ENCODE measurements at places on chromosomes 16 and 17.

DNA sequence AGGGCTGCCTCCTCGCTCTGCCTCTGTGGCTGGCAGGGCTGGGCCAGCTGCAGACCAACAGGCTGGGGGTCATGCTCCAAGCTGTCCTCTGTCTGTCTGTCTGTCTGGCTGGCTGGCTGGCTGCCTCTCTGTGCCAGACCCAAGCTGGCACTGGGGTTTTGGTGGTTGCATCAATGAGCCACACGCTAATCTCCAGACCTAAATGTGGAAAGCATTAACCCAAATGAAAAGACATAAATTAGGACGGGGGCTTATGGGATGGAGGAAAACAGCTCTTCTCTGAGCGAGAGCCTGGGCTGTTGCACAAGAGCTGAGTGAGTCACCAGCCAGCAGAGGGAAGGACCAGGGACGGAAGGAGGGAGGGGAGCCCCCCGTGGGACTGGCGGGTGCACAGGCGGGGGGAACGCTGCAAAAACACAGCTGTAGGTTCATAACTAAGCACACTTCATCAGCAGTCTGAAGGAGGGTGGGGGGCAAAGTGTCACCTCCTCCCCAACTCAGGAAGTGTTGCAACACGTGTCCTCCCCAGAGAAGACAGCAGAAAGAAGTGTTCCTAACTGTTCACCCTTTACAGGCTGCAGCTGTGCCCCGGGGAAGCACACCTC, 83.4 kb downstream of the GAS7 start:
- peak; percentile 81 for DNase-seq

DNA sequence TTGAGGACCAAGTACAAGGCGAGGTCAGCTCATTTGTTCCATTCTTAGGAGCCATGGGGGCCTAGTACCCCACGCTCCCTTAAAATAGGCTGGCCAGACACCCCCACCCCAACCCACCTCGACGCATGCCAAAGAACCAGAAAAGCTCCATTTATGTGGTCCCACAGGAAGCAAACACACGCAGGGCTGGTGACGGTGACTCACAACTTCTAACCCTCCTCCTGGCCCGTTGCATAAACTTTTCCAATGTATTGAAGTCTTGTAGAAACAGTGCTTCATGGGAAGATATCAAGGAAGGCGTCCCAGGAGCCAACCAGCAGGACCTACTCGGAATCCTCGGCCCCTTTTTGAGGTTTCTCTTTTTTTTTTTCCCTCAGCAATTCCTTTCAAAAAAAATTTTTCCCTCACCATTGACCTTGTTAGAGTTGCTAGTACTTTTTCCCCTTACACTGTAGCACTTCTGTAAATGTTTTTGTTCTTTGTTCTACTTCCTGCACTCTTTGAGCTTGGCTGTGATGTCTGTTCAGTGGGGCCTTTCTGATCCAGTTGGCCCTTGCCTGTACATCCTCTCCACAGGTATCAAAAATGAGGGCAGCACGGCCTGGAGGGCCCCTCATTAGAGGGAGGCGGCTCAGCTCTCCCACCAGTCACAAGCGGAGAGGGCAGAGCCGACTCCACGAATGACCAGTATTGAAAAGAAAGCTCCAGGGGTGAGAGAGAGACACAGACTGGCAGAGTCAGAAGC, 208.3 kb downstream of the RGS9 start:
- DNase-seq: peak; percentile 12

- no peak for DNase-seq
These were observed 43.6 kb downstream of the SOCS3 start for GRCh38 chr17:78316115-78316866.

GRCh38 chr16:22055881-22056280, 36.5 kb upstream of the VWA3A start:
- no peak for DNase-seq

DNA sequence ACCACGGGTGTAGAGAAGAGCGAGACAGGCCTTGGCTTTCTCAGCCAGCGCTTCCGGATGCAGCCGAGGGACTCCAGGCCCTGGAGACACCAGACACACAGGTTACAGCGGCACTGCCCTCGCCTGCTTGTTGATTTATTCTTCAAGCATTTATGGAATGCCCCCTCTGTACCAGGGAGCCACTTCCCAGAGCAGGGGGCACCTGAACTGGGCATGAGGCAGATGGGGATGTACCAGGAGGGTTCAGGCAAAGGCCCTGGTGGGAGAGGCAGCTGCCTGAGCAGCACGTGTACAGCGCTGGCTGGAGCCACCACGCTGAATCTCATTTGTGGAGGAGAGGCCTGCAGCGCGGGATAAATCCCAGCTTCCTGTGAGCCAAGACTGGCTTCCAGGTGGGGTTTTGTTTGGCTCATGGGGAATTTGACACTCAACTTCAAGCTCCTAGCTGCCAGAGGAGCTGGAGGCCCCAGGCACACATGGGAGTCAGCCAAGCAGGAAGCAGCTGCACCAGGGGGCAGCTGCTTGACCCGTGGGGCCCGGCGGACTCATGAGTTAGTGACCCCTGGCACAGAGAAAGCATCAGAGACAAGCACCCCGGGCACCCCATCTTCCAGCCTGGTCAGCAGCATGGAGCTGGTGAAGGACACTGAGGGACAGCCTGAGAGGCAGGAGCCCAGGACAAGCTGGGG, 59.7 kb downstream of the IL21R start:
- DNase-seq: no peak

DNA sequence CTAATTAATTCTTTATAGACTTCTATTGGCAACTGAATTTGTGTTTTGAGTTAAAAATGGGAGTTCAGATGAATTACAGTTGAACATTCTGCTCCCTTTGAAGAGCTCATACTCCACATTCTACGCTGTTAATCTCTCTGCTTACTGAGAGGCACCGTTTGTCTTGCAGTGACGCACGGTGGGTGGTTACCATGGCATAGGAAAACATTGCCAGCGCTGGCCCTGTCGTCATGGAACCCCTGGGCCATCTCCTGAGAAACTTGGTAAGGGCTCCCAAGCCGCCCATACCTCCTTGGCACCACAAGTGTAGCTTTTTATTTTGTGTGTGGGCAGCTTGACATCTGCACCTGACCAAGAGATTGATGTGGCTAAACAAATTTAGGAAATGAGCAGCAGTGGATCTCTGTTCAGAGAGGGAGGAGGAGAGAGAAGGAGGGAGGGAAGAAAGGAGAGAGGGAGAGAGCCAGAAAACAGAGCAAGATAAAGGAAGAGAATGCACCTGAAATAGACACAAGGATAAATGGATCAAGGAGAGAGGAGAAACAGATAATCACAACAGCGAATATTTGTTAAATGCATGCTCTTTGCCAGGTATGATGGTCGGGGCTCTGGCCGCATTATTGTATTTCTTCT, 398.5 kb downstream of the HAPSTR1 start:
- DNase-seq: peak; percentile 18

DNA sequence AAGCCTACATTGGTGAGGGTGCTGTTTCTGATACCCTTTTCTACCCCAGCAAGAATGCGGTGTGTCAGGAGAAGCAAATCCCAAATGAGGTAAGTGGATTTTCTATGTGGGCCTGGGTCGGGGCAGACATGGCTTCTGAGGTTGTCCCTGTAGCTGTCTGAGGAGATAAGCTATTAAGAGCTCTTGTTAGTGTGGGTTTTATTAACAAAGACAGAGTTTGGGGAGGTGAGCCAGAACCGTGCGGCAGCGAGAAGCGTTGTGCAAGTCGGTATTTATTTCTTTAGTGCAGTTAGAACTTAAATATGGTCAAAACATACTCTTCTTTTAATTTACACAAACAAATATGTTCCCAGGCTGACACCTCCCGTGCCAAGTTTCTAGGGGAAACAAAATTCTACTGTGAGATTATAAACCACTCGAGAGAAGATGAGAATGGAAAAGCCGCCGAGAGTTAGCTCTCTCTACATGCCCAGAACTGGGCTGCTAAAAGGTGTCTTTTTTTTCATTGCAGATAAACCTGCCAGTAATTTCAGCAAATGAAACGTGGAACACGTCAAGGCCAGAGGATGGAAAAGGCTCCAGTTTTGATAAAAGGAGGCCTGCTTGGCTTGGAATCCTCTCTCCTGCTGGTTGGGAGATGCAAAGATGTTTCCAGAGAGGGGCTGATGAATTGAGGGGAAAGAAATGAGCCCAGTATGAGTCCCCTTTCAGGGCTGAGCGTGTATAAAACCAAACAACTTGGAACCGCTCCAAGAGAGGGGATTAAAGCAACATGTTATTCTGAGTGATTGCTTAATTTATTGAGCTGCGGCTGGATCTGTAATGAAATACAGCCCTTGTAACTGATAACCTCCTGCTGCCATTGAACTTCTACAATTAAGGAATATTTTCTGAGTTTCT, 254.6 kb downstream of the MRTFB start:
- DNase-seq: no peak

- peak; percentile 95 for DNase-seq
These were observed 16.2 kb upstream of the NAGLU start for GRCh38 chr17:42519546-42520491.

- DNase-seq: peak; percentile 41
These were observed 2.8 kb upstream of the FUS start for GRCh38 chr16:31177136-31177535.

DNA sequence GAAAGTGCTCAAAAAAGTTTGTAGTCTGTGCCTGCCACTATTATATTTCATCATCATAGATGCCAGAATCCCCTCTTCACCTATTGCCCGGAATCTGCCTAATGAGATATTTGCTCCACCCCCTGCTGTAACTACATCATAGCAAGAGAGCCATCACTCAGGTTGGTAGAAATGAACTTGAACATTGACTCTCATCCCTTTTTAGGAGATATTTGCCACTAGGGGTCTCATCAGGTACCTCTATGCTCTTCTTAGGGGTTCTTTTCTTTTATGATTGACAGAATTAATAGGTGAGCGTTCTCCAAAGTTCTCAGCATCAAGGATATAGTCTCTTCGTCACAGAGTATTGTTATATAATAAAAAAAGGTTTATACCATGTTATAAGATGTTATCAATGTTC, 20.0 kb downstream of the ANKS4B start:
- no peak for DNase-seq

DNA sequence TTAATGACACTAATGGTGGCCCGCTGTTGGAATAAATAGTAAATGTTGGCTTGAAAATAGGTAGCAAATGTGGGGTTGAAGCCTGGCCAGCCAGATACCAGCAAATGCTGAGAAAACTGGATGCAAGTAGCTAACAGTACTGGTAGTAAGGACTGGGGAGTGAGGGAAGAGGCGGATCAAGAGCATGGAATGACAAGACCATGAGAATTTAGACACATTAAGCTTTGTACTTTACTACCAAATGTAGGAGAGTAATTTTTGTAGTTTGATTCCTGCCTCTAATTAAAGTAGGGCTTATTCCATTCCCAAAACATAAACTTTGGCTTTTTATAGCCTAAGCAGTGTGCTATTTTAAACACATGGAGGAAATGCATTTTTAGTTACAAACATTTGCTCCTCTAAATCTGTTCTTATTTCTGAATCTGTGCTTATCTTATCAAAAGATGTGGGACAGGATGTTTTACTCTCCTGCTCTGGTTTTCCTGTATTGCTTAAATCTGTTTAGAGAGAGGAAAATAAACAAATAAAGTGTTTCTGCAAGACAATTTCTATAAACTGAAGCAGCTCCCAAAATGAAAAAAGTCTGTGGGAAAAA, 44.1 kb downstream of the CFDP1 start:
- DNase-seq: no peak

DNA sequence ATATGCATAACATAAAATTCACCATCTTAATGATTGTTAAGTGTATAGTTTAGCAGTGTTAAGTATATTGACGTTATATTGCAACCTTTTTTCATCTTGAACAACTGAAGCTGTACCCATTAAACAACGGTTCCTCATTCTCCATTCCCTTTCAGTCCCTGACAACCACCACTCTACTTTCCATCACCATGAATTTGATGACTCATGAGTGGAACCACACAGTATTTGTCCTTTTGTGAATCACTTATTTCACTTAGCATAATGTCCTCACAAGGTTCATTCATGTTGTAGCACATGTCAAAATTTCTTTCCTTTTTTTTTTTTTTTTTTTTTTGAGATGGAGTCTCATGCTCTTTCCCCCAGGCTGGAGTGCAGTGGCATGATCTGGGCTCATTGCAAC, 46.0 kb downstream of the HOXB1 start:
- DNase-seq: peak; percentile 72

- no peak for DNase-seq
These were observed 16.7 kb downstream of the GLYR1 start for GRCh38 chr16:4830408-4830807.

DNA sequence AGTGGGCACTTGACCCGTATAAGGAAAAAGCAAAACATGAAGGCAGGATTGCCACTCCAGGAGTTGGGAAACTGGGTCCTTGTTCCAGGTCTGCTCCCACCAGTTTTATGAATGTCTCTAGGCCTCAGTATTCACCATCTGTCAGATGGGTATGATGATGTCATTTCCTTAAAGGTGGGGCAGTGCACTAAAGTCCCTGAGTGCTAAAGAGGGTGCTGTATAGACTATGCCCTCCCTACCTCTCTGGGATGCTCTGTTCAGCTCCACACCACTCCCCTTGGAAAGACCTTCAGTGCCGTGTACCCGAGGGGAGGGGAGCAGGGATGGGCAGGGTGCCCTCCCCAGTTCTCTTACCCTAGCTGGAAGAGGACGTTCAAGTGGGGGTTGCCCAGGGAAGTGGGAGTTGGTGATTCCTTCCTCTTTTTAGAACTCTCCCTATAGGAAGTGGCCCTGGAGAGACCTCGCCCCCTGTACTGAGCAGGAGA, 2.2 kb downstream of the LASP1 start:
- no peak for DNase-seq

- no peak for DNase-seq
These were observed 8.2 kb upstream of the LASP1NB start for GRCh38 chr17:38917259-38917658.

DNA sequence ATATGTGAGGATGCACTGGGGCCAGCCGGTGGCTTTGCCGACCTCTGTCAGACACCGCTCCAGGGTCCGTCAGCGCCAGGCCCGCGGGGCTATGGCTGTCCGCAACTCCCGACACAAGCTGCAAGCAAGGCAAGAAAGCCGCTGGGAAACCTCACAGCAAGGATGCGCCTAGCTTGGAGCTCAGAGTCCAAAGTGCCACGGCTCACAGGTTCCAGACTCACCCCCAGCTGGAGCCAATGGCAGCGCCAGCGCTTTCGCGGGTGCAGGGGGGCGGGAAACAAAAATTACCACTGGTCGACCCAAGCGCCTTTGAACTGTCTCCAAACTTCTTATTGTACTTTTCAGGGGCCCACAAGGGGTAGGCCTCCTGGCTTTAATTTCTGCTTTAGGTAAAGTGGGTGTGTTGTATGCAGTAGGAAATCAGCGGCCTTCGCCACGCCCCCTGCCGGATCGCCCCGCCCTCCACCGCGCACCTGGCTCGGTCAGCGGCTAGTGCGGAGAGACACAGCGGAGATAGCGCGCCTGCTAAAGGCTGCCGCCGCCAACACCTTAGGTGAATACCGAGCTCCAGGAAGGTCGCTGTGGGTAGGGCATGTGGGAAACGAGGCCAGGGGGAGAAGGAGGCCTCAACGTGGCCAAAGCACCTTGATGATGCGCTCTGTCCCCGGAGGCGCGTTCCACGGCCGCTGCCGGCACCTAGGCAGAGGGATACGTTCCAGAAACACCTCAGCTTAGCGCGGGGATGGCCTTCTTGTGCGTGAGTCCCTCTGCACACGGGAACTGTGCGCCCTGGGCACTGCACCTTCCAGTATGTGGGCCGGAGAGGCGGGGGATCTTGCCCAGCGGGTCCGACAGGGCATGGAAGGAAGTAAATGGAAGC, 61.0 kb upstream of the RBL2 start:
- no peak for DNase-seq

GRCh38 chr17:39623356-39623950, 3.3 kb upstream of the PPP1R1B start:
- peak; percentile 79 for DNase-seq

All from foreskin melanocyte (primary cell).